ENCODE measurements at places on chromosomes 12 and 14.

GRCh38 chr14:105102361-105102870 is 37.2 kb upstream of the GPR132 start:
- no peak for DNase-seq

DNA sequence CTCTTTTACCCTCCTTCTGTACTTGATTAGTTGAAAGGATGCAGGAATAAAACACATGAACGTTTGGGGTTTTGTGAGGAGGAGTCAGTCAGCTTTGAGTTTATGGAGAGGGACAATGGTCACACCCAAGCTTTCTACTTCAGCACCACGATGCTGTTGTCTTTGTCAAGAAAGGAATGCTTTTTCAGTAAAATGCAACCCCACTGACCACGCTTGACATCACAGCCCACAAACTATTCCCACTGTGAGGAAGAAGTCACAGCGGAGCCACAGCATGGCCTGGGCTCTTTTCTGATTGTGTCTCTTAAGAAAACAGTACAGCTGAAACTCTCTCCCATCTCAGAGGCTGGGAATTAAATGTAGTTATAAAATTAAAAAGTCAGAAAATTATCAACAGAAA is 135.2 kb downstream of the APAF1 start:
- DNase-seq, result no peak

DNA sequence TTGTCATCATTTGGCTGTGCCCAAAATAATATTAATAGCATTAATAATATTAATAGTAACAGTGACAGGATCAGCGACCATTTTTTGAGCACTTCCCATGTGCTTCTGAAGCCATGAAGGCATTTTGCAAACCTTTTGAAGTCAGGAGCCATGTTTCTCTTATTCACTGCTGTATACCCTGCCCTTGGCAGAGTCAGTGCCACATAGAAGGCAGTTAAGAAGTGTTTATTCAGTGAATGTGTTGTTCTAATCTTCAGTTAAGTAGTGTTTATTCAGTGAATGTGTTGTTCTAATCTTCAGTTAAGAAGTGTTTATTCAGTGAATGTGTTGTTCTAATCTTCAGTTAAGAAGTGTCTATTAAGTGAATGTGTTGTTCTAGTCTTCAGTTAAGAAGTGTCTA is 319.7 kb upstream of the NAV3 start:
- no peak for DNase-seq

DNA sequence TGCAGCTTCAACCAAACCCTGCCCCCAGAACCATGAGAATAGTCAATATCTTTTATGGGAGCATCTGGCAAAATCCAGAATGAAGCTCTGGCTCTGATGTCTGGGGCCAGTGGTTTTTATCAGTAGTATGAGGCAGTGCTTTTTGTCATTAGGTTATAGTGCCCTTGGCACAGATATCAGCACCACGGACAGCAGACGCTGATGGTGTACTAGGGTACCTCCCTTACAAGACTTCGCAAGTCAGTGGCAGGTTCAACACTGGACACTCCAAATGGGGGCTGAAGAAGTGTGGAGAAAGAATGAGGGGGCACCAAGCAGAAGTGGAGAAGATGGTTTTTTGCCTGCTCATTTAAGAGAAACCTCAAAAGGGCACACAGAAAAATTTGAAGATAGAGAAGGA is 68.2 kb upstream of the E2F7 start:
- no peak for DNase-seq

- DNase-seq, result no peak
Measured at GRCh38 chr12:60921541-60921940, 1325.7 kb downstream of the SLC16A7 start.

DNA sequence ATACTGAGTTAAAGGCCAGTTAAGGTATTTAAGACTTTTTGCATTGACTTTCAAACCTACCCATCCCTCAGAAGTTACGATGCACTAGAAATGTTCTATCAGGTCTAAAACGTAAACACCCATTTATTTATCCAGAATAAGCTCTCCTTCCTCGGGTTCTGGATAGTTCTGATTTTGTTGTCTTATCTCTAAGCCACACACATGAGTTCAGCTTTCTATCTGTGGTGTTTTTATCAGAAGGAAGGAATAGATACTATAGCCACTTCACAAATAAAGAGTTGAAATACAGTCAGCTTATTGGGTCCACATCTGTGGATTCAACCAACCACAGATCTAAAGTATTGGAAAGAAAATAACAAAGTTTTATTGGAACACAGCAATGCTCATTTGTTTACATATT is 5.4 kb downstream of the SFSWAP start:
- DNase-seq, result no peak

DNA sequence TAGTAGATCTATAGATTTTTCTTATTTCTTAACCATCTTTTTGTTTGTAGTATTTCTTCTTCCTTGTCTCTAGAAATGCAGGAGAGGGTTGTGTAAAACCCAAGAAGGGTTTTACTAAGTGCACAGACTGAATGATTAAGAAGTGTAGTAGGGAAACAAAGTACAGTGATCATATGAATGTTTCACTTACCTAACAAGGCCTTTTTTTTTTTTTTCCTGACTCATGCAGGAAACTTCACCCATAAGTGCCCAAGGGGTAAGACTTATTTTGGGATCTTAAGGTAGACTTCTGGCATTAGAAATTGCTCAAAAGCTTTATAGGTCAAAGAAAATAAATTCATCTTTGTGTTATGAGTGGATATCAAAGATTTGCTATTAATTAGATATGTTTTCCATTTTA is 10.2 kb downstream of the SCN8A start:
- DNase-seq, result no peak

- no peak for DNase-seq
Measured at GRCh38 chr14:99818503-99819036, 25.4 kb downstream of the EML1 start.

- DNase-seq, result no peak
Measured at GRCh38 chr12:119198440-119198839, 19.7 kb downstream of the HSPB8 start.

GRCh38 chr14:38255673-38256532 is at the start of gene CLEC14A:
TSS of gene CLEC14A (minus strand) at chr14:38256093. CDS start at chr14:38256022, 71 bp downstream.
- peak; percentile 25 for DNase-seq

DNA sequence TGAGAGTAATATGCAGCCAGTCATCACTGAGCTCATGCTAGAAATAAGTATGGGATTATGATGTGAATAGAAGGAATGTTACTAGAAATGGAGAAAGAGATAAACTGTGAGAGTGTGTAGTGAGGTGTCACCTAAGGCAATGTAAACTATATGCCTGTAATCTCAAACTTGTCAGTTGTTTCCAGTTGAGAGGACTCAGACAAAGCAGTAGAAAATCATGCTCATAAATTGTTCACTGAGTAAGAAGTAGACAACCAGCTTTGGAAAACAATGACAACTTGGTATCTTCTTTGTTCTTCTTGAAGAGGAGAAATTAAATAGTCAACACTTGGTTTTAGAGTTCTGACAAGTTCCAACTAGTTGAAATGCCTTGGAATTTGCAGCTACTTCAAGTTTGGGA is 148.5 kb upstream of the OR4E1 start:
- no peak for DNase-seq

DNA sequence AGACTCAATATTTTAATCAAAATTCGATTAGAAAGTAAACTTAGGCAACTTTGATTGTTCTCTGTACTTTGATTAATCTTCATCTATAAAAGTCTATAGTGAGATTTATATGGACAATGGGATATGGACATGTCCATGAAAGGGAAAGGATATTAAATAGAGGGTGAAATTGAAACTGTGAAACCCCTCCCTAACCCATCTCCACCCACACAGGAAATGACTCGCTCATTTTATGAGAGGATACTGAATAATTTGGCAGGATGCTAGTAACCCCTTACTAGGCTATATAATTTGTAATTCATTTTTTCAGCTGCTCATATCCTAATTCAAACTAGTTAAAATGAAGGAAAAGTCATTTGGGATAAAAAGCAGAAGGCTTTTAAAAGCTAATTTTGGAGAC is 328.0 kb upstream of the ATP2B1 start:
- DNase-seq, result no peak

DNA sequence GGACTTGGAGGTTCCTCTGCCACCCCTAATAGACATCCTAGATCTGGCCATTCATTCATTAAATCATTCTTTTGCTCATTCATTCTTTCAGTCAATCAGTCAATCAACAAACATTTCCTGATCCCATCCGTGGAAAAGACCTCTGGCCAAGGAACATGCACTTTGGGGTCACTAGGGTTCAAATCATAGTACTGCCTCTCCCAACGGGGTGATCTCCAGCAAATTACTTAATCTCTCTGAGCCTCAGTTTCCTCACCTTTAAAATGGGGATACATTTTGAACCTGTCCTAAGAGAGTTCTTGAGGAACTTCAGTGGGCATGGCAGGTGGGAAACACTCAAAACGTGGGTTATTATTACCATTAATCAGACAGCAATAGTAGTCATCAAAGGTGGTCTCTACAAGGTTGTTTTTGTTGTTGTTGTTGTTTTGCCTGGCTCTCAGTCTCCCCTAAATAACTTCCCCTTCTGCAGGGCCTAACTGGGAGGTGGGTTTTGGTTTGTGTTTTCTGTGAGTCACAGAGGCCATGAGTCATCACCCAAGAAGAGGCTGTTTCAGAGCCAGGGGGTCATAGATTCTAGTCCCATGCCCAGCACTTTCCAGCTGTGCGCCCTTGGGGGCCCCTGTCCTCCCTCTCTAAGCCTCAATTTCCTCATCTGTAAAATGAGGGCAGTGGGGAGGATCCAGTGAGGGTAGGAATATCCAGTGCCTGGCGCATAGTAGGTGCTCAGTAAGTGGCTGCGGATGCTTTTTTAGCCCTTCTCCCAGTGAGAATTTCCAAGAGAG is 16.9 kb upstream of the FAM222A start:
- DNase-seq, result no peak

DNA sequence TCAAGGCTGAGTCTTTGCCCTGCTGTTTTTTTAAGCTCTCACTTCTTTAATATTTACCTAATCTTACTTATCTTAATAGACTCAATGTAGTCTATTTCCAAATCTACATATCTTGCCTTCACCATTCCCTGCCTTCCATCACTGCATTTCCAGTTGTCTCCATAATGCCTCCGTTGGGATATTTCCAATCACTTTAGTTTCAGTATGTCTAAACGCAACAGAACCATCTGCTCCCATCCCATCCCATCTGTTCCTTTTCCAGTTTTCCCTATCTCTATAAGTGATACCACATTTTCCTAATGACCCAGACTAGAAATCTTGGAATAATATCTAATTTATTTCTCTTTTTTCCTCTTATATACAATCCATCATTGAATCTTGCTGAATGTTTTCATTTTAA is 15.1 kb upstream of the CCDC198 start:
- no peak for DNase-seq

GRCh38 chr14:72677664-72678063 is 216.2 kb downstream of the DPF3 start:
- DNase-seq, result no peak

DNA sequence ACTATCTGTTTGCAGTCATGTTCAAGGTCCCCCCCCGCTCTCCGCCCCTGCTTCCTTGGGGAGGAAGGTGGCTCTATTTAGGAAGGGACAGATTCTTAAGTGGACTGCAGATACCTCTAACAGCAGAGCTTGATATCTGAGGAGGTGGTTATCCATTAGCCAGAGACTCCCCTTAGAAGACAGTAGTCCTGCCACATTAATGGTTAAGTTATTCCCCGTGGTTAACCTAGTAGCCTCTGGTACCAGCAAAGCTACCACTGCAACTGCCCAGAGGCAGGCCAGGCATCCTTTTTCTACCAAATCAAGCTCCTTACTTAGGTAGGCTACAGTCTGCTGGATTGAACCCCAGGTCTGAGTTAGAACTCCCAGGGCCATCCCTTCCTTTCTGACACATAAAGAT is 162.1 kb upstream of the AVPR1A start:
- DNase-seq, result no peak

DNA sequence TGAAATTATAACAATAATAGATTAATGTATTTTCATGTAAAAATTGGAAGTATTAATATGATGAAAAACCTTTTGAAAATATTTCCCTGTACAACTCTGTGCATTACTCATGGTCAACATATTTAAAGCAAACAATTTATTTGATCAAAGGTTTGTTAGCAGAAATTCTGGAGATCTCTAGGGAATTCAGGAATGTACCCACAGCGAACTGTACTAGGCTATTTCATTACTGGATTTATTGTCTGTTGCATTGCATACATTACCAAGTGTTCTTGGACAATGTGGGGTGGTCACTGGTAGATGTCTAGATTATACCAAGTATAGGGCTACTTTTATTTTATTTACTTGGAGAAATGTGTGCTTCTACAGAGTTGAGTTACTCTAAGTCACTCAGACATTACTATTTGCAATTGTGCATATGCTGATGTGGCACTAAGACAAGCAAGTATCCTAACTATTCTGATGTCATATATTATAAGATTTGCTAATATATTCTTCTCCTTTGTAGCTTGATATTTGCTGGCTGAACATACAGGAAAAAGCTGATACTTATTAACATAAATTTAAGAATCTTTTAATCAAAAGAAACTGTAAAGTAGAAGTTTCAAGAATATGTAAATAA is 323.3 kb downstream of the CCER1 start:
- DNase-seq, result no peak

DNA sequence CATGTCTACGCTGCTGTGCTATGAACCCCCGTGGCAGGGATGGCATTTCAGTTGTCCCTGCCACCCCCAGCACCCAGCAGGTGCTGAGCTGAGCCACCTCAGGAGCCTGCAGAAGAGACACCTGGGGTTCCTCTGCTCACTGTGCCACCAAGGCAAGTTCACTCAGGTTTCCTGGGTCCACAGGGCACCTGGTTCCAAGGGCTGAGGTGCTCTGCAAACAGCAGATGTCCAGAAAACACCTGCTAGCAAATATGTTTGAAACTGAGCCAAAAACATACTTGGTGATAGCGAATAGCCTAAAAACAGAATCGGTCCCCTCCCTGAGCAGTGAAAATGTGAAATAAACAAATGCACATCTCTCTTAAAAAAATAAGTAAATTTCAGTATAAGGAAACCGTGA is 35.6 kb upstream of the GPR68 start:
- no peak for DNase-seq

DNA sequence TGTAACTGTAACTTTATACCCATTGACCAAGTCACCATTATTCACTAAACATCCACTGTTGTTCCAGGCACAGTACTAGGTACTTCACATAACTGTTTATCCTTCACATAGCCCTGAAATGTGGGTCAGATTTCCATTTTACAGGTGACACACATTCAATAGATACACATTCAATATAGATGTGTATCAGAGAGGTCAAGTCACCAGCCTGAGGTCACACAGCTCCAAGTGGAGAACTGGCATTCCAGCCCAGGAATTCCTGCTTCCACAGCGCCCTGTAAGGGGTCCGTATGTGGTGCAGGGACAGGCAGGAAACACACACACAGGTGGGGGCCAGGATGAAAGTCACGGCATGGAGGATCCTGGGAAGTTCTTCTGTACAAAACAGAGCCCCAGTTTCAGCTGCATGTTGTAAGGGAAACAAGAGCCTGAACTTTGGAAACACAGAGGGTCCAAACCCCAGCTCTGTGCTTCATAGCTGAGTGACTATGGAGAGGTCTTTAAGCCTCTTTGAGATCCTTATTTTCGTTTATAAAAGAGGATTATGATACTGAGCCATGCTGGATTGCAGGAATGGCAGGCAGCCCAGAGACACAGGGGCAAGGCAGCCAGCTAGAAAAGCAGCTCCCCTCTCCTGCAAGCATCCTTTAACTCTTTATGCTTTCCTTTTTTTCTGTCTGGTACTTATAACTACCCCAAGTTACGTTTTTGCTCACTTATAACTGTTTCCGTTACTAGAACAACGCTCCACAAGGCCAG is 50.3 kb upstream of the DICER1 start:
- DNase-seq, result no peak

GRCh38 chr12:21675641-21676040 is 18.0 kb upstream of the LDHB start:
- no peak for DNase-seq

GRCh38 chr14:105398726-105399465 is 558 bp downstream of the TEX22 start:
- no peak for DNase-seq
